NCI-H2081 (cell line): ENCODE measurements at places on chromosomes 2 and 18.

- DNase-seq: no peak
Measured at GRCh38 chr2:11073251-11073650, 82.0 kb upstream of the SLC66A3 start.

- no peak for DNase-seq
Measured at GRCh38 chr2:102798181-102798580, 36.4 kb downstream of the TMEM182 start.

DNA sequence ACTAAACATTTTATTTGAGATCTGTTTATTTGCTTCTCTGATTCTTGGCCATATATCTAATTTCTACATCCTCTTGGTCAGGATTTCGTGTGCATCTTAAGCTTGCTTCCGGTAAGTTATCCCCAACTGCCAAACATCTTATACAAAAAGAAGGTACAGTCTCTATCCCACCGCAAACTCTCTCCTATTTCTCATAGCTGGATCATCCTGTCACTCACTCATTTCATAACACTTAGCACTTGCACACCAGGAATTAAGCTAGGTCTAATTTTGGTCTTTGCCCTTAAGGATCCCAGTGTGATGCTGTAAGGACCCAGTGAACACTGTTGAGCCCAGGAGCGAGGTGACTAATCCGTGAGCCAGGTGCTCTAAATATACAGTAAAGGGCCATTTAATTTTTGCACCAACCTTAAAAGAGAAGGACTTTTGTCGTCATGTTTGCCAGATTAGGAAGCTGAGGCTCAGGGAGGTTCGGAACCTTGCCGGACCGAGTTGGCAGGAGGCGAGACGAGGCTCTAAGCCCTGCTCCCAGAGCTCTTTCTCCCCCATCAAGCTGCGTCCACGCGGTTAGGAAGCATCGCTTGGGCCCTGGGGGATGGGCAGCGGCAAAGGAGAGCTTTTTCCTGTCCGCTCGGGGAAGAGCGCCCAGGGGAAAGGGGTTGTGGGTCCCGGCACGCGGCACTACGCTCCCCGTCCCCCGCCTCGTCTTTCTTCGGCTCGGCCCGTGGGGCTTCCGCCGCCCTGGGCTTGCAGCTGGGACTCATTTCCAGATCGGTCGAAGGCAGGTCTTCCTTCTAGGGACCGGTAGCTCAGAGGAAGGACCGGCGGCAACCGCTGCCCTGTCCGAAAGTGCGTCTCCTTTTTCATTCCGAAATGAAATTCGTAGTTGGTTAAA, 4.1 kb upstream of the ITPRIPL1 start:
- DNase-seq: peak; percentile 67

GRCh38 chr18:34892379-34892778, 148.8 kb upstream of the MAPRE2 start:
- DNase-seq: no peak

DNA sequence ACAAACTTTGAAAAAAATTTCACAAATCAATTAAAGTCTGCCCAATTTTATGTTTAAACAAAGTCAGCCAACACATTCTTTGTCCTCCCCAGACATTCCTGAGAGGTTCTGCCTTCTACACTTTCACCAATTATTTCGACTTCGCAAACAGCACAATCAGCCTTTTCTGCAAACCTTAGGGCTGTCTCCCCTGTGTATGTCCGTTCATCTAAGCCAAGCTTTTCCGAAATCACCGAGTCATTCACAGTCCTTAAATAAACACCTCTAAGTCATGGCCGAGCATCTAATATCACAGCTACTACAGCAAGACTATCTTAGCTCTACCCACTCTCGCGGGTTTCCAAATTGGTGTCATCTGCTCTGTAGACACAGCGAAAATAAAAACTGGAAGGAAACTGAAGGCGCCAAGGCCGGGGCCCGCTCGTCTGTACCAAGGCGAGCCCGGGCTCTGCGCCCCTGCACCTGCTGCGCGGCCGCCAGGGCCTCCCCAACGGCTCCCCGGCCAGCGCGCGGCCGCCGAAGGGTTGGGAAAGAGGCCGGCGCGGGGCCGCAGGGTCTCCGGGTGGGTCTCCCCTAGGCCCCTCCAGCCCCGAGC, 730 bp downstream of the ODC1 start:
- DNase-seq: peak; percentile 57

GRCh38 chr2:159226059-159226461, 60.4 kb downstream of the WDSUB1 start:
- DNase-seq: no peak

GRCh38 chr18:25724121-25724520, 366.3 kb downstream of the SS18 start:
- DNase-seq: no peak

GRCh38 chr2:241724259-241724974, 10.0 kb upstream of the D2HGDH start:
- no peak for DNase-seq

- DNase-seq: no peak
Measured at GRCh38 chr2:20747317-20747716, 75.6 kb downstream of the LDAH start.

GRCh38 chr18:79680891-79681339, 1.3 kb downstream of the CTDP1 start:
- no peak for DNase-seq

DNA sequence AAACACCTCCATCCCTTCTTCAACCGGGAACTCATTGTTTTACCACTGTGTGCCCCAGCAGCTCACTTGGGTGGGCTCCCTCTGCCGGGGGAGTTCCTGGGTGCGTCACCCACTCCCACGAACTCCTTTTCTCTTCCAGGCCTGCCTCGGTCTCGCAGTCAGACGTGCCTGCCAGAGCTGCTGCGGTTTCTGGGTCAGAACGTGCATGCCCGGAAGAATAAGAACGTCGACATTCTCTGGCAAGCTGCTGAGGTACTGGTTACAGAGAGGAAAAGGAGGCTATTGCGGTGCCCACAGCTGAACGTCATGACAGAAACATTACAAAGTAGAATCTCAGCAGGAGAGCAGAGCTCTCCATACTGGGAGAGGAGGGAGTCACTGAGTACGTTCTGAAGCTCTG, 35.6 kb downstream of the COA5 start:
- no peak for DNase-seq

DNA sequence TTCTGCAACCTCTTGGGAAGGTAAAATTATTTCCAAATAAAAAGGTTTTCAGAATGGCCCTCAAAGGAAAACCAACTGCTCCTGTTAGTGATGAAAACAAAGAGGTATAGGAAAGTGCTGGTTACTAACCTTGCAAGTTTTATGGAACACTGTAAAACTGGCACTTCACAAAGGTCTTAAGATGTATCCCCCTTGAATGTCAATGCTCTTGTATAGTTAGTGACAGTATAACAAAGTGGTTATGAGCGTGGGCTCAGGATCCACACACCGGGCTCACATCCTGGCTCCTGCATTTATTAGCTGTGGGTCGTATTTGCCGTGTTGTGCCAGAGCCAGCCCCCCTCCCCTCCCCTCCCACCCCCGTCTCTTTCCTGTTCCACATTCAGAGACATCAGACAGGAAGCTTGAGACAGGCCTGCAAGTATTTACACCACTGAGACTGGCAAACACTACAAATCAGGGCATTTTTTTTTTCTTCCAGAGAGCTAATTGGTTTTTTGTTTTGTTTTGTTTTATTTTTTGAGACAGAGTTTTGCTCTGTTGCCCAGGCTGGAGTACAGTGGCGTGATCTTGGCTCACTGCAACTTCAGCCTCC, 9.2 kb upstream of the DNPEP start:
- peak; percentile 55 for DNase-seq

GRCh38 chr18:31064130-31064529, 21.6 kb upstream of the DSC3 start:
- no peak for DNase-seq

DNA sequence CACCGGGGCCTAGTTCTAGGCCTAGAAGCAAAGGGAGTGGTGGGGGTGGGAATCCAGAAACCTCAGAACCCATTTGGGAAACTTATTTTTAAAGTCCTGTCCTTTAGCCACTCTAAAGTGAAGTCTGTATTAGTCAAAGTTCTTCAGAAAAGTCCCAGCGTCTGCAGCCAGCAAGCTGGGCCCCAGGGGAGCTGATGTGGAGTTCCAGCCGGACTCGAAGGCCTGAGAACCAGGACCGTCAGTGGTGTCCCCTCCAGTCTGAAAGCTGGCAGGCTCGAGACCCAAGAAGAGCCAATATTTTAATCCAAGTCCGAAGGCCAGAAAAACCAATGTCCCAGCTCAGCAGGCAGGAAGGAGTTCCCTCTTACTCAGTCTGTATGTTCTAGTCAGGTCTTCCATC, 32.4 kb downstream of the ID2 start:
- DNase-seq: no peak

DNA sequence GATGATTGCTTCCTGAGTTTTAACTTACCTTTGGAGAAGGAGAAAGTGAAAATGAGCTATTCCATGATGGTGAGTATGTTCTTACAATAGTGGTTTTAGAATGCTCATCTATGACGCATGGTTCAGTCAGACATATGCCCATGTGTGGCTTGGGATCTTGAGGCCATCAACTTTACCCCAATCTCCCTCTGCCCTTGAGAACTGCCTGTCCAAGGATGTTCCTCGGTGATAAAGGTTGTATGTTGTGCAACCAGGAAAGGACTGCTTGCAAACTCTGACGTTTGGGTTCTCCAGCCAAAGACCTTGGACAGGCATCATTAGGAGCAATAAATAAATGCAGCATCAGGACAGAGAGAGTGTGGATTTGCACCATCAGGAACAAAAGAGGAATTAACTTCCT, 165.0 kb downstream of the ZEB2 start:
- DNase-seq: no peak

- no peak for DNase-seq
Measured at GRCh38 chr2:208642125-208642779, 235.7 kb downstream of the PTH2R start.

- peak; percentile 1 for DNase-seq
Measured at GRCh38 chr2:172012677-172013391, 13.1 kb downstream of the METAP1D start.

GRCh38 chr2:199223791-199224190, 233.9 kb downstream of the SATB2 start:
- DNase-seq: no peak

DNA sequence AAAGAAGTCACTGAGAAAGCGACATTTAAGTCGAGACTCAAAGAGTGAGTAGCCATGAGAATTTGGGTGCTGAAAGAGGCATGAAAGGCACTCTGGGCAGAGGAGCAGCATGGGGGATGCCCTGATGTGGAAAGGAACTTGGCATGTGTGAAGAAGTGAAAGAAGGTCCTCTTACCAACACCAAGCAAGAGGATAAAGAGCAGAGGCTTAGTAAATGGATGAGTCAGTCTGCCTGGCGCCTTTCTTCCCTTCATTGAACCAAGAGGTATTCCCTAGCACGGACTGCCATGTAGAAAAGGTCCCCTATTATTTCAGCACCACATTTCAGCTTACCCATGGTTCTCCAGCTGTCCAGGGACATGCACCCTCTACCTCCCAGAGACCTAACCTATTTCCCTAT, 221.1 kb upstream of the NRP2 start:
- no peak for DNase-seq

- DNase-seq: no peak
Measured at GRCh38 chr2:183195998-183196409, 71.8 kb downstream of the NUP35 start.

DNA sequence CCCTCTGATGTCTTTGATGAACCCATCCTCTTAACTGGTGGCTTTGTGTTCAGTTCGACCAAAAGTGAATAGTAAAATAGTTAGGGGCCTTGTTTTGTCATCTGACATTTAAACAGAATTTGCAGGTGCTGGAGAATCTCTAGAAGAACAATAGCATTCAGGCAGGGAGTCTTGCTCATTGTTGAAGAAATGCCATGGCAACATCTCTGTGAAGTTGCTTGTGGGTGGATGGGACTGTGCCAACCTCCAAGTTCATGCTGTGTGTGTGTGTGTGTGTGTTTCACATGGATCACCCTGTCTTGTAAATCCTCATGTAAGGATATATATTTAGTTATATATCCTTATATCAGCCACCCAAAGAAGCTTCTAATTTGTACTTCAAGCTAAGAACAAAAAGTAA, 66.7 kb downstream of the SKA1 start:
- DNase-seq: no peak

DNA sequence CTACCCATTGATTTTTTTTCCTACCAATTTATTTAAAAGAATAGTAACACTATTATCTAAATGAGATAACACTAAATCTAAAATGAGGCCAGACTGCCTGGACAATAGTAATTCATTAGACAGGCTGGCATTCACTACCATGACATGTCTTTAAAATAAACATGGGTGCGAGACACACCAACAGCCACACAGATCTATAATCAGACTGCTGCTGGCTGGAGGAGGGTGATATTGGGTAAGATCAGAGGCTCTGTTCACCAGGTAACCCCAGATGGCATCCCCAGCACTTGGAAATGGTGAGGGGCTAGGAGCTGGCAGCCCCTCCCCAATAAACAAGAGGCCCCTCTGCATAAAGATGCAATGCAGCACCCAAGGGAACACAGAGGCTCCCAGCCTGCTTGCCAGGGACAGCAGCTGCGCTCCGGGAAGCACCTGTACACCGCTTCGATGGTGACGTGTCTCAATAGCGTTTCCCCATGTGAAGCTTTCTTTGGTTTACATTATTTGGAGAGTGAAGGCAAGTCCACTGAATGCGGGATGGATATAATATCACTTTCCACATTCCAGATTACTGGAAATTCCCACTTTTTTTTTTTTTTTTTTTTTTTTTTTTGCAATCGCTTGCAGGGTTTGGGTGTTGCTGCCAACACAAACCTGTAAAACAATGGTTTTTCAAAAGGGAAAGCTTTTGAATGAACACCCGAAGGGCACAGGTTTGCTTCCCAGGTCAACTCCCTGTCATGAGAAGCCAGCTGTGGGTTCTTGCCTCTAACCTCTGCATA, 159.0 kb downstream of the ZNF516 start:
- peak; percentile 12 for DNase-seq

- no peak for DNase-seq
Measured at GRCh38 chr2:237118025-237118424, 32.3 kb downstream of the COPS8 start.

GRCh38 chr2:19114754-19115231, 243.6 kb downstream of the OSR1 start:
- no peak for DNase-seq

DNA sequence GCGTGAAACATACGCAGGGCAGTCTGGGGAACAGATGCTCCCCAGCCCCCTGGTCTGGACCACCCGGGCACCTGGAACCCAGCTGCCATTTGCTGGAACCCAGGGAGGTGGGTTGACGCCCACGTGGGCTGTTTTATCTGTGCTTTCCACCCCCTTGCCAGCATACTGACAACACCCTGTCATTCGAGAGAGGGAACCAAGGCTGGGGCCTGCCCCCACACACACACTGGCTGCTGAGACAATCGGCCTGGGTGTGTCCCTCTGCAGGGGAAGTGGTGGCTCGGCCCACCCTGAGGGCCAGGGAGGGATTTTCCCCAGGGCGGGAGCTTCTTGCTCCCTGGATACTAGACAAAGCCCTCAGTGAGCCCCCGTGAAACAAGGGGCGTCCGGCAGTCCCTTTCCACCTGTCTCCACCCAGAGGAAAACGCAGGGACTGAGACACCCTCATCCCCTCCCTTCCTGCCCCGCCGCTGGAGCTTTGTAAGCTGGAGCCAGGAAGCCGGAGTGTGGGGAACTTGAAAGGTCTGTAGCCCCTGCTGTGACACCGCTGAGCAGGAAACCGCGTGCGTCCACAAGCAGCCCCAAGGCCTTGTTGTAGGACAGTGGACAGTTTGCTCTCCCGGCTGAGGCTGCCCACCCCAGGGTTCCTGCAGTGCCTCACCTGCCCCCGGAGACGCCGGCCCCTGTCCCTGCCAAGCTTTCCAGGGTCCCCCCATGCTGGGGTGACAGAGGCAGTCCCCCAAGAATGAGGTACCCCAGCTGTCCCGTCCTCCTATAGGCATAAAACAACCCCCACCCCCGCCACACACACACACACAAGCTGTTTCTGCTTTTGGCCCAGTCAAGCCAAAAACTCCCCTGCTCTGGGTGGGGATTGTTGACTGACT, 14.1 kb upstream of the KLF11 start:
- peak; percentile 54 for DNase-seq

- no peak for DNase-seq
Measured at GRCh38 chr2:165876712-165877111, 76.9 kb downstream of the TTC21B start.
